NCI-H2029 treated with DMSO at 0.1 percent for 48 hours (cell line): ENCODE measurements at places on chromosomes 16 and 17.
A peak's percentile ranks its signal among the peaks of the same experiment; 100 is the strongest.

- DNase-seq: no peak
These were observed 11.8 kb downstream of the TEX14 start for GRCh38 chr17:58680038-58680369.

- DNase-seq: no peak
These were observed 30.4 kb upstream of the TAOK1 start for GRCh38 chr17:29359777-29360176.

DNA sequence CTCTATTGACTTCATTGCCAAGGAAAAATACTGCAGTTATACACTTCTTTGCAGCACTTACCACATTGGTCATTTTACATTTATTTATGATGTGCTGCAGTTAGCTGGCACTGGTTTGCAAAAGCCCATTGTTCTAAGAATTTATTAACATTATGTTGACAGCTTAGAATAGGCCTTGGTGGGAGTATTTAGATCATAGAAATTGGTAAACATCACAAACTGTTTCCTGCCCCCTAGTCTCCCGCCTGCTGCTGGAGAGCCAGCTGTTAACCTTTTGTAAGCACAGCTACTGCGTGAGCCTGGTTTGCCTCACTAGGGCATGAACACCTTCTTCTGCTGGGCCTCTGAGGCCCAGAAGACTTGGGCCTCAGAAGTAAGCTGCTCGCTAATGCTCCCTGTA lies 651.4 kb upstream of the GOT2 start:
- no peak for DNase-seq

DNA sequence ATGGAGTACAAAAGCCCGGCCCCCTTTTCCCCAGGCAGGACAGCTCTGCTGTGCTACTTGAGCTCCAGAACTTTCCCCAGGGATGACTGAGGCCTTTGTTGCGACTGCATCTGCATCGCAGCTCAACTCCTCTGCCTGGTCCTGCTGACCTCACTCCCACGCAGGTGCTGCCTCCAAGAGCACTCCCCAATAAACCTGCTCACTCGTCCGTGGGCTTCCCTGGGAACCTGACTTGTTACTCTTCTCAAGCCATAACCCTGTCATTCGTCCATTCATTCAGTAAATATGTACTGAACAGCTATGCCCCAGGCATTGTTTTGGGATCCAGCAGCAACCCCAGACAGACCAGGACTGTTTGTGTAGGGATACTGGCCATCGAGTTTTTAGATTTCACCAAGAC lies 11.6 kb upstream of the RMI2 start:
- no peak for DNase-seq

GRCh38 chr16:68889508-68890150 lies 46.3 kb downstream of the TANGO6 start:
- no peak for DNase-seq

GRCh38 chr17:59810894-59811153 lies 81.9 kb downstream of the TUBD1 start:
- DNase-seq: no peak

DNA sequence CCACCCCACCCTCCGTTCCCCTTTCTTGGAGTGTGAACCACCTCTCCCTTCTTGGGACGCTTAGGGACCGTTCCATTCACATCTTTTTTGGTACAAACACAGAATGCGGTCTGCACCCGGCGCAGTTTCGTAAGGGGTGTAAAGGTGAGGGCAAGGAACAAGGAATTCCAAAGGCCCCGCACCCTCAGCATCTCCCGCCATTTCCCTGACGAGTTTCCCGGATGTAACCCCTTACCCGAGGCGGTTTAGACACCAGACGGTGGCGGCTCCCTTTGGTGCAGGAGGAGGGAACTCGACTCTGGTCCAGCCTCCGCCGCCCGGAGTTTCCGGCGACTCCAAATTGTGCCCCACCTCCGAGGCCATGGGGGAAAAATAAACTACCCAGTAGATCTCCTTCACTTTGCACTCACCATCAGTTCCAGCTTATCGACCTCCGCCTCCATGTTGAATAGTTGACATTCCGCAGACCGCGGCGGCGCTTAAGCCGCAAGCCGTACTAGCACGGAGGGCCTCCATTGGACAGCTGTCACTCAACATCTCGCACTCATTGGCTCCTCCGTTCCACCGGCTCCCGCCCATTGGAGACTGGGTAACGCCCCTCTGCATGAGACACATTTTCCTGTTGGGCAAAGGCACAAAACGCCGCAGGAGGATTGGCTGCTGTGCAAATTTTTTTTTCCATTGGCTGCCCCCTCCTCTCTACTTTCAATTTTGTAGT lies at the start of gene SKA2:
Gene SKA2 (minus strand): TSS at position 466 of the 718 bp plus-strand sequence. CDS start 23 bp downstream, at position 443.
- DNase-seq: peak; percentile 81

DNA sequence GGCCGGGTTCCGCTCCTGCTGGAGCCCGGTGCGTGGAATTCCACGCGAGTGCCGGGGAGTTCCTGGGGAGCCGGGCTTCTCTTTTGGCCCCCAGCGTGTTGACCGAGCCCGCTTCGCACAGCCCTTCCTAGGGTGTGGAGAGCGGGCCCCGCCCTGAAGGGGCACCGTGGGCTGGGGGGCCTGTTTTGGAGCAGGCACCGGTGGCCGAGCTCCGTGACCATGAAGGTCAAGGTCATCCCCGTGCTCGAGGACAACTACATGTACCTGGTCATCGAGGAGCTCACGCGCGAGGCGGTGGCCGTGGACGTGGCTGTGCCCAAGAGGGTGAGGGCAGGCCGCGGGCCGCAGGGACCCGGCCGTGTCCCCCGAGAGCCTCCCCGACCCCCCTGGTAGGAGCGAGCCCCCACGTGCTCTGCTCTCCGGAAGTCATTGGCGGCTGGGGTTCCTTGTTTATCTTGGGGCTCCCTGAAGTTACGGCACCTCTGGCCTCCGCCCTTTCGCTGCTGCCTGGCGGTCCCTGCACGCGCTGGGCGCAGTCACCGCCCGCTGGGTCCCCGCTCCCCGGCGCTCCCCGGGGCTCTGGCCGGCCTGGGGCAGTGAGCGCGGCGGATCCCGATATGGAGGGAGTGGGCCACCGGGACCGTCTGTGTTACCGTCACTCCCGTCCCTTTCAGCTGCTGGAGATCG lies 528 bp downstream of the HAGHL start:
- no peak for DNase-seq

DNA sequence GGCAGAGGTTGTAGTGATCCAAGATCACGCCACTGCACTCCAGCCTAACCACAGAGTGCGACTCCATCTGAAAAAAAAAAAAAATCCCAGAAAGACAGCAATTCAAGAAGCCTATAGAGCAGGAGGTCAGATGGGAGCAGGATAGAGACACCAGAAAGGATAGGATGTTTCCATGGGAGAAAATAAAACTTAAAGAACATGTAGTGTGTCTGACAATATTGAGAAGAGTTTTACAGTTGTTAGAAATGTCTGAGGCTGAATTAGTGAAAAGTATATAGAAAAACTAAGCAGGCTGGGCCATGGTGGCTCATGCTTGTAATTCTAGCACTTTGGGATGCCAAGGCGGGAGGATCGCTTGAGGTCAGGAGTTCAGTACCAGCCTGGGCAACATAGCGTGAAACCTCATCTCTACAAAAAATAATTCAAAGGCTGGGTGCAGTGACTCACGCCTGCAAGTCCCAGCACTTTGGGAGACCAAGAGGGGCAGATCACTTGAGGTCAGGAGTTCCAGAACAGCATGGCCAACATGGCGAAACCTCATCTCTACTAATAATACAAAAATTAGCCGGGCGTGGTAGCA lies 15.3 kb upstream of the TRIM37 start:
- no peak for DNase-seq

DNA sequence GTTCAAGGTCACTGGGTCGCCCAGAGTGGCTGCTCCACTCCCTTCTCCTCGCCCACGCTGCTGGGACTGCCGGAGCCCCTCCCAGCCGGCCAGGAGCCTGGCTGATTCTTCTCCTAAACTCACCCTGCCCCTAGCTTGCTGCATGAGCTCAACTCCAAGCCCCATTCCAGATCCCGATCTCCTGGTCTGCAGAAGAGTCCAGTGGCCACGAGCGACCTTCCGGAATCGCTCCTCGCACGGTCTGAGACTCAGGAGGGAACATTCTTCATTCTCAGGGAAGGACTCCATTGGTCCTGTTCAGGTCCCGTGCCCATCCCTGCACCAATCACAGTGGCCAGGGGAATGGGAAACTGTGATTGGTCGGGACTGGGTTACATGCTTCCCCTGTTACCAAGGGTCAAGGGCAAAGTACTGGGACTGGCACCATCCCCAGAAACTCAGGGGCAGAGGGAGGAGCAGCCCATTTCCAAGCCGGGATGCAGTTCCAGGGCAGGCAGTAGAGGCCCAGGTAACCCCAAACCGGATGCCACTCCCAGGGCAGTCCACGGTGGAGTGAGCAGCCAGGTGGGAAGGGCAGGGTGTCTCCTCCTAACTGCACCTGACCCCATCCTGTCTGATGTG lies 24.5 kb upstream of the CIBAR2 start:
- DNase-seq: no peak

GRCh38 chr17:73072219-73072962 lies 20.1 kb downstream of the SLC39A11 start:
- no peak for DNase-seq

DNA sequence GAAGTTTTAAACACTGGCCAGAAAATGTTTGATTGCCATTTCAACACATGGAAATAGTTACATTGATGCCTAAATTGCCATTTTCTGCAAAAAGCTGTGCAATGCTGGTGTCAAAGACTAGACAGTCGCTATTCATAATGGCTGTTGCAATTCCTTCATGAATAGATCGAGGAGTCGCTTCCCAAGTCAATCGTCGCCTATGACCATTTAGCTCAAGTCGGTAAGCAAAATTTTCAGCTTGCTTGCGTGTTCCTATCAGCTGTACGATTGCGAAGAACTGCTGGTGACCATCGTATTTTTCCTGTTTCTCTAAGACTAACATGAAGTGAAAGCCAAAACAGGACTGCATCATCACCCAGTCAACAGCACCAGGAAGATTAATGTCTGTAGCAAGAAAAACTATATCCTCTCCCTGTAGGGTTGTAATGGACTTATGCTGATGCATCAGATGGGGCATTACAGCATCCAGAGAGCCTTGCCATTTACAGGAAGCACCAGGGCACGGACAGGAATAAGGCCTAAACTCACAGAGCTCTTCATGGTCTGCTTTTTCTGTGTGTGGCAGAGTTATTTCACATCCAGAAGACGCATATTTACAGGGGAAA lies 23.6 kb downstream of the SIAH1 start:
- no peak for DNase-seq

- no peak for DNase-seq
These were observed 142.6 kb upstream of the CPHXL start for GRCh38 chr16:75868636-75869632.

GRCh38 chr17:34720760-34721159 lies 141.4 kb downstream of the TMEM132E start:
- DNase-seq: no peak

DNA sequence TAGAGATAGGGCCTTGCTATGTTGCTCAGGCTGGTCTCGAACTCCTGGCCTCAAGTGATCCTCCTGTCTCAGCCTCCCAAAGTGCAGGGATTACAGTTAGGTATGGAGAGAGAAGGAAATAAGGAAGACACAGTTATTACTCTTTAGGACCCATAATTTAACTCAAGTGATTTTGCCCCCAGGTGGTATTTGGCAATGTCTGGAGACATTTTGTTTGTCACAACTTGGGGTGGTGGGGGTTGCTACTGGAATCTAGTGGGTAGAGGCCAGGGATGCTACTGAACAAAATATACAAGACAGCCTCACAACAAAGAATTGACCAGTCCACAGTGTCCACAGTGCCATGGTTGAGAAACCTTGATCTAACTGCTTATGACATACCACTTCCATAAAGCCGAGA lies 64.1 kb downstream of the PRKCB start:
- no peak for DNase-seq

DNA sequence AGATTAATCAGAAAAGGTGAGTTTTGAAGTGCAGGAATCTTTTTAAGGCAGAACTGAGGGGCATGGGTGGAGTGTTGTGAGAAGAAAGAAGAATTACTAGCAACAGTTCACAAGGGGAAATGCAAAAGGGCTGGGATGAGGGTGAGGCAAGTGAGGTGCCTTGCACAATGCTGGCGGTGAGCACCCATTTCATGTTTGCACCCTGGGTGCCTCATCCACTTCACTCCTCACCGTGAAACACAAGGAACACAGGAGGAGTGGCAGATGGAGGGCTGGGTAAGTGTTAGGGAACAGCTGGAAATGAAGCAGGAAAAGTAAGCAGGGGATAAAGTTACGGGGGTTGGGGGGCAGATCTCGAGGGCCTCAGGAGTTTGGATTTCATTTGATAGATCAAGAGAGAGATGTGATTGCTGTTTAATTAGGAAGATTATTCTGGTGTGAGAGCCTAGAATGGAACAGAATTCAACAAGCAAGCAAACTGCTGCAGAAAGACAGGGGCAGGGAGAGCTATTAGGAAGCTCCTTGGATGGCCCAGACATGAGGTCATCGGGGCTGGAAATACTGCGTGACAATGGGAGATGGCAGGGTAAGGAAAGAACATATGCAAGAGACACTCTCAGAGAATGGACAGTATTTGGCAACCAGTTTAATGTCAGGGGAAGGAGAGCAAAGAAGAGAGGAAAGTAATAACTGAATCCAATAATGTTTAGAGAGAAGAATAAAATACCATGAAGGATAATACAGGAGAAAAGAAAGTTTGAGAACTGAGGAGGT lies 8.3 kb upstream of the HEATR6 start:
- DNase-seq: no peak

DNA sequence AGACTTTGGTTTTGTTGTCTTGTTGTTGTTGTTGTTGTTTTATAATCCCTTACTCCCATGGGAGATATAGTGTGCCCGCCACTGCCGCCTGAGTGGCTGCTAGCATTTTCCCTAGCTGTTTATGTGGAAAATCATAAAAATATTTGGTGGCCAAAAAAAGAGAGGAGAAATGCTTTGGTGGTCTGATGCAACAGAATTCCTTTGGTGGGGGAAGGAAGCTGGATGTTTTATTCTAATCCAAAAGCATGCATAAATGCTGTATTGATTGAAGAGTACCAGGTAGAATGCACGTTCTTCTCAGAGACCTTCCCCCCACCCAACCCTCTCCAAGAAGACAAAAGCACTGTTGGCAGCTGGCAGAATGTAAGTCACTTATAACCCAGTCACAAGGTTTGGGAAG lies 93.2 kb downstream of the C17orf67 start:
- DNase-seq: no peak

DNA sequence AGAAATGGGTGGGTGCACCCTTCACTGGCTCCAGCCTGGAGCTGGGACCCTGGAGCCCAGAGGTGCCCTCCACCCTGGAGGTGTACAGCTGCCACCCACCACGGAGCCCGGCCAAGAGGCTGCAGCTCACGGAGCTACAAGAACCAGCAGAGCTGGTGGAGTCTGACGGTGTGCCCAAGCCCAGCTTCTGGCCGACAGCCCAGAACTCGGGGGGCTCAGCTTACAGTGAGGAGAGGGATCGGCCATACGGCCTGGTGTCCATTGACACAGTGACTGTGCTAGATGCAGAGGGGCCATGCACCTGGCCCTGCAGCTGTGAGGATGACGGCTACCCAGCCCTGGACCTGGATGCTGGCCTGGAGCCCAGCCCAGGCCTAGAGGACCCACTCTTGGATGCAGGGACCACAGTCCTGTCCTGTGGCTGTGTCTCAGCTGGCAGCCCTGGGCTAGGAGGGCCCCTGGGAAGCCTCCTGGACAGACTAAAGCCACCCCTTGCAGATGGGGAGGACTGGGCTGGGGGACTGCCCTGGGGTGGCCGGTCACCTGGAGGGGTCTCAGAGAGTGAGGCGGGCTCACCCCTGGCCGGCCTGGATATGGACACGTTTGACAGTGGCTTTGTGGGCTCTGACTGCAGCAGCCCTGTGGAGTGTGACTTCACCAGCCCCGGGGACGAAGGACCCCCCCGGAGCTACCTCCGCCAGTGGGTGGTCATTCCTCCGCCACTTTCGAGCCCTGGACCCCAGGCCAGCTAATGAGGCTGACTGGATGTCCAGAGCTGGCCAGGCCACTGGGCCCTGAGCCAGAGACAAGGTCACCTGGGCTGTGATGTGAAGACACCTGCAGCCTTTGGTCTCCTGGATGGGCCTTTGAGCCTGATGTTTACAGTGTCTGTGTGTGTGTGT lies 46.8 kb downstream of the IL21R start:
- peak; percentile 50 for DNase-seq
